ENCODE measurements at places on chromosomes 11 and 22.

DNA sequence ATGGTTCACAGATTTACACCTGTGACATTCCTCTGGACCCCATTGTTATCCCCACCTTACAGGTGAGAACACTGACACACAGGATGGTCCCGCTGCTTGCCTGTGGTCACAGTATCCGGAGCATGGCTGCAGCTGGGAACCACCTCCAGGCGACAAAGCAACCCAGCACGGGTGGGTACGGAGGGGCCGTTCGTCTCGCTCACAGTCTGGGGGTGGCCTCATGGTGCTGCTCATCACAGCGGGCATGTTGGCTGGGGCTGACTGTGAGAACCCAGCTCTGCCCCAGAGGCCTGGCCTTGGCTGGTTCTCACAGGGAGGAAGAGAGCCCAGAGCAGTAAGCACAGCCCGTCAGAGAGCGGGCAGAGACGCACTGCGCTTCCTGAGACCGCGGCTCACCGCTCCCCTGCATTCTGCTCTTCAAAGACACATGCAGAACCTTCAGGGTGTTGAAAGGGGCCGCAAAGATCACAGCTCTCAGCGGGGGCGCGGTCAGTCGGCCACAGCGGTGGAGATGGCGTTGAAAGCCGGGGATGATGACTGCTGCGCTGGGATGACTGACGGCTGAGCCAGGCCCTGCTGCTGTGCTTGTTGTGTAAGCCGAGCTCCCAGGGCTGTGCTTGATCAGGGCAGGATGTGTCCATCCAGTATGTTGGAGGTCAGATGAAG lies 423.0 kb downstream of the BRD1 start:
- DNase-seq = no peak

GRCh38 chr11:64870893-64871466 lies 7.4 kb downstream of the EHD1 start:
- DNase-seq = no peak

GRCh38 chr22:38451864-38452263 lies 3.1 kb downstream of the KCNJ4 start:
- no peak for DNase-seq

DNA sequence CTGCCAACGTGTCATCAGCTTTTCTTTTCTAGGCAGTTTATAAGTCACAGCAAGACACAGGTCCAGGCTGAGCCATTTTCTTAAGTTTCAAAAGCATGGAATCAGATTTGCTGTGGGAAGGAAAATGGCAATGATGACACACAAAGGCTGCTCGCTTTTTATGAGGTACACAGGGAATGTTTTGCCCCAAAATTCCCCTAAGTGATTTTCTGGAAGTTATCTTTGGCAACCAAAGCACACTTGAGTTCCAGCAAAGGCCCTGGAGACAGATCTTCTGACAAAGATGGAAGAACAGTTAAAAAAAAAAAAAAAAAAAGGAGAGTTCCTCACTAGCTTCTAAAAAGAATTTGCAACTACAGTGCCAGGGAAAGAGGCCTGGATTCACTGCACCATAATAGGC lies 260.8 kb downstream of the LARGE1 start:
- no peak for DNase-seq

GRCh38 chr11:32029721-32030120 lies 61.2 kb upstream of the RCN1 start:
- DNase-seq = no peak

GRCh38 chr22:48705159-48705916 lies 1122.3 kb downstream of the BRD1 start:
- no peak for DNase-seq

DNA sequence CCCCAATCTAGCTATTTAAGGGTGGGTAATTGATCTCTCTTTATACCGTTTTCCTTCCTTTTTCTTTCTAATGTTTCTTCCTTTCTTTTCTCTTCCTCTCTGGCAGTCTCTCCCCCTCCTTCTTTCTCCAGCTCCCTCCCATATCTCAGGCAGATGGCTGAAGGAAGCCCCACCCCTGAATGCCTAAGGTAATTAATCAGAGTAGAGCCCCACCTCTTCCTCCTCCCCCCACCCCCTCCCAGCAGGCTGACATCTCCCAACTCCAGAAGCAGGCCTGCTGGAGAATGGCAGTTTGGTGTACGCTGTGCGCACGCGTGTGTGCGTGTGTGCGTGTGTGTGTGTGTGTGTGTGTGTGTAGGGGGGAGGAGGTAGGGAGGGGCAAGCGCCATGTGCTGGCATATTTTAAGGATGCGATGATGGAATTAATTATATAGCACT lies 122.6 kb downstream of the APOL5 start:
- peak; percentile 85 for DNase-seq

- DNase-seq = no peak
These were observed 7.4 kb downstream of the SLC25A45 start for GRCh38 chr11:65375012-65375411.

GRCh38 chr11:62792202-62792575 lies 383 bp upstream of the TMEM223 start:
- no peak for DNase-seq

DNA sequence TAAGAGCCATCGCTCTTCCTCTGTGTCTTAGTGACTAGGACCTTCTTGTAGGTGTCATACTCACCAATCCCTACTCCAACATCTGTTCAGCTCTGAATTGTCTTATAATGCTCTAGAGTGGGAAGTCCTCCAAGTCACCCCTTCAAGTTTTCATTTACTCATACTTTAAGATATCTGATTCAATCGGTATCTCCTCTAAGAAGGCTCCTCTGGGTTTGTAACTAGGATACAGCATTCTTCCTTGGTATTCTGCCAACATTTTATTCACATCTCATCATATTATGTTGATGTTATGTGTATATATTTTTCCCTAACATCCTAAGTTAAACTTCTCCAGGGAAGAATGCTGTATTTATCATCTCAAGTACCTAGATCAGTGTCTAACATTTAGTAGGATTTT lies 662.1 kb downstream of the NTM start:
- DNase-seq = no peak

- DNase-seq = no peak
These were observed 13.2 kb downstream of the CARD10 start for GRCh38 chr22:37505989-37506388.

DNA sequence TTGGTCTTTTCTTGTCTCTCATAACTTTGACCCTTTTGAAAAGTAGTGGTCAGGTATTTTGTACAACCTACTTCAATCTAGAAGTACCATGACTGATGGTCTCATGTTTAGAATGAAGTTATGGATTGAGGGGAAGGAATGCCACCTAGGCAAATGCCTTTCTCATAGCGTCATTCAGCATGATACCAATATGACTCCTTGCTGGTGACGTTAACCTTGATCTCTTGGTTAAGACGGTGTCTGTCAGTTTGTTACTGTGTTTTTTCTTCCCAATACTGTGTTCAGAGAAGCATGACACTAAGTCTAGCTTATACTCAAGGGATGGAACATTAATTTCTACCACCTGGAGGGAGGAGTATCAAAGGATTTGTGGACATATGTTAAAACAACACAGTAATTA lies 130.9 kb downstream of the KIF18A start:
- DNase-seq = peak; percentile 45

DNA sequence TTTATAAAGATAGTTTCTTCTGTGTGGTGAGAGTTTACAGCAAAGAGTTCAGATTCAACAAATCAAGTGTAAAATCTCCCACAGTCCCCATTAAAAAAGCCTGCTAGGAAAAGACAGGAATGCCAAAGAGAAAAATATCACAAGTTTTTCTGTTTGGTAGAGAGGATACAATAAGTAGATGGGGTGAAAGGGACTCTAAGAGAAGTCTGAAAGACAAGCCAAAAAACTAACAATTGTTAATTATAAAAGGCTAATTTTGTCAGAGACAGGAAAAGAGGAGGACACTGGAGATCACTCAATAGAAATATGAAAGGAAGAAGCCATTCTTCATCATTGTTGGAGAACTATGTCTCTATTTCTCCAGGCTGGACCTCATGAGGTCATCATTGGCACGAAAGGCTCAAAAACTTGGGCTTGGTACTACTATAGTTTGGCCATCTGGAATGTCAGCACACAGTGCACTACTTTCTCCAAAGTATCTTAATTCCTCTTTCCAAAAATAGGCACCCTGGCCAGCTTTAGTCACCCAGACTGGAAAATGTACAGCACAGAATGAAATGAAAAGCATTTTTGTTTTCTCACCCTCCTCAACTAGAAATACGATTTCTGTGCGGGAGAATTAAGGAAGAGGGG lies 531 bp upstream of the SOX6 start:
- peak; percentile 39 for DNase-seq

- no peak for DNase-seq
These were observed 40.9 kb upstream of the PRR5 start for GRCh38 chr22:44661070-44661469.

DNA sequence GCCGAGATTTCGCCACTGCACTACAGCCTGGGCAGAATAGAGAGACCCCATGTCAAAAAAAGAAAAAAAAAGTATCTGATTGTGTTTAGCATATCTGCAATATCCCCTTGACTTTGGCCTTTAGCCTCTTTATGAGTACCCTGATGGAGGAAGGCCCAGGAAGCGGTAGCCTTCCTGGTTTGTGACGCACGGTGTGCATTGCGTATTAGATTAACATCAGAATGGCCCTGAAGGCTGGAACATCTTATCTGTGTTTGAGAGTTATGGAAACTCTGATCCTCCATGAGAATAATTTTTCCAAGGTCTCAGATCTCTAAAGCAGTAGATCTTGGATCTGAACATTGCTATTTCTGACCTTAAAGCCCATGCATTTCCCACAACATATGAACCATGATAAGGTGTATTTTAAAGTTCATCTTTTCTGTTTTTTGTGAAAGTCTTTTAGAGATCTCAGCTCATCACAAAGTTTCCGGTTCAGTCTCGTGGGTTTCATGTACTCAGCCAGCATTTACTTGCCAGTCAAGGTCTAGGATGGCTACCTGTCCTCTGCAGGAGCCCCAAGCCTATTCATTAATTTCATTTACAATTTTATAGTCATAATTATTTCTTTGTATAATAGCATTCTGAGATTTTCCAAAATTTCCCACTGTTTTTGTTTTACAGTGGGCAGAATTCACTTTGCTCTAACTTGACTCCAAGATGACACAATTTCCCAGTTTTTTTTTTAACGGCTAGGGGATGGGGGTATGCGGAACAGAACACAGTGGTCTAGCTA lies 605 bp upstream of the FDX1 start:
- no peak for DNase-seq

DNA sequence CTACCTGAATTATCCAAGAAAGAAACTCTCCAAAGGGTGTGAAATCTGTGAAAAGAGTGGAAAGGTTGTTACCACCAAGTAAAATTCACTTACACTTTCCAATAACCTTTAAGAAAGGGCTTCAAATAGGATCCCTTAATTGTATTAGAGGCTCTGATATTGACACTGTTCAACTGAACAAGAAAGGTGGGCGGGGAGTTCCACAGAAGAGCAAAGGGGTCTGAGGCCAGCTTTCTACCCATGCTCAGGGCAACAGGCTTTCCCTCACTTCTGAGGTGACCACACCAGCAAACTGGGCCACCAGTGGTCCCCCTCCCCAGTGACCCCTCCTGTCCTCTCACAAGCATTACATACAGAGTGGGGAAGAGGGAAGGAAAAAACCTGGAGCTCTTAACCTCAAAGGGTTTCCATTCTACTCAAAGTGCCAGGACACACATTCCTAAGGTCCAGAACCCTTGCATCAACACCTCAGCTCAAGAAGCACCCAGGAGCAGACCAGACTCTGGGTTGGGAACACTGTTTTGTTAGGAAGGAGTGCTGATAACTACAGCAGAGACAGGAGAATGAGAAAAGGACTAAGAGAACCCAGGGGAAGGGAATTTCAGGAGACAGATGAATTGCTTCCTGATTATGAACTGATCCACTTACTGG lies 71.6 kb upstream of the AKIP1 start:
- DNase-seq = no peak

- no peak for DNase-seq
These were observed 49.0 kb downstream of the RPUSD4 start for GRCh38 chr11:126162306-126163030.

DNA sequence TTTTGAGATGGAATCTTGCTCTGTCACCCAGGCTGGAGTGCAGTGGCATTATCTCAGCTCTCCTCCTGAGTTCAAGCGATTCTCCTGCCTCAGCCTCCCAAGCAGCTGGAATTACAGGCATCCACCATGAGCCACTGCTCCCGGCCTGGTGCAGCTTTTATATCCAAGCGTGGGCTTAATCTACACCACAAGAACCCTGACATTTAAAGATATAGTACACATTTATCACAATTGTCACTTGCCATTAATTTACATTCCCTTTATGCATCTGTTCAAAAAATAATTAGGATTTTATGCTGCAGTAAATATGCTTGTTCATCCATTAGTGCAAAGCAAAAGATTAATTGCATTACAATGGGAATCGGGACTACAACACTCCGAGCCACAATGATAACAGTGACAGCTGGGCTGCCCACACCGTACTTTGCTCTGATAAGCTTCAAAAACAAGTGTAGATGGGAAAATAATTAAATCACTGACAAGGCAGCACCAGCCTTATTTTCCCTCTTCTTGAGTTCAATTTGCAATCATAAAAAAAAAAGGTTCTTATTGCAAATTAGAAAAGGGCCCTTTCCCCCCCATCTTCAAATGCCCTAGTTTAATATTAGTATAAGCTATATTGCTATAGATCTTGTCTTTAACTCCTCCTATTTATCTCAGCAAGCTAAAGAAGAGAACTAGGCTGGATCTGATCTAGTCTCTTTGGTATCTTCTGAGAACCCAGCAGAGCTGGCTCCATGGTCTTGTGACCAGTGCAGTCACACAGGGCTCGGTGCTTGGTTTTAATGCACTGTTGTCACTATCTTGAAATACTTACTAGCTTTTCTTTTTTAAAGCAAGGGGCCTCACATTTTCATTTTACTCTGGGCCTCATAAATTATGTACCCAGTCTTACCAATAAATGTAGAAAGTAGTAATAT lies 206.2 kb upstream of the LRRC4C start:
- DNase-seq = no peak

DNA sequence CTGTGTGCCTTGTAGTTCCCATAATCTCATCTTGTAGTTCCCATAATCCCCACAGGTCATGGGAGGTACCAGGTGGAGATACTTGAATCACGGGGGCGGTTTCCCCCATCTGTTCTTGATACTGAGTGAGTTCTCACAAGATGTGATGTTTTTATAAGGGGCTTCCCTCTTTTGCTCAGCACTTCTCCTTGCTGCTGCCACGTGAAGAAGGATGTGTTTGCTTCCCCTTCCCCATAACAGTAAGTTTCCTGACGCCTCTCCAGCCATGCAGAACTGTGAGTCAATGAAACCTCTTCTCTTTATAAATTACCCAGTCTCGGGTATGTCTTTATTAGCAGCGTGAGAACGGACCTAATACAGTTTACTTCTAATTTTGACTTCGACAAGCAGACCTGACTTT lies 14.0 kb upstream of the SMIM38 start:
- DNase-seq = no peak

GRCh38 chr22:46084943-46085827 lies 65.1 kb upstream of the PPARA start:
- peak; percentile 66 for DNase-seq
